ENCODE measurements at places on chromosomes 3 and 15.

- DNase-seq: no peak
Observed at GRCh38 chr3:186605561-186606545, 7.0 kb upstream of the AHSG start.

DNA sequence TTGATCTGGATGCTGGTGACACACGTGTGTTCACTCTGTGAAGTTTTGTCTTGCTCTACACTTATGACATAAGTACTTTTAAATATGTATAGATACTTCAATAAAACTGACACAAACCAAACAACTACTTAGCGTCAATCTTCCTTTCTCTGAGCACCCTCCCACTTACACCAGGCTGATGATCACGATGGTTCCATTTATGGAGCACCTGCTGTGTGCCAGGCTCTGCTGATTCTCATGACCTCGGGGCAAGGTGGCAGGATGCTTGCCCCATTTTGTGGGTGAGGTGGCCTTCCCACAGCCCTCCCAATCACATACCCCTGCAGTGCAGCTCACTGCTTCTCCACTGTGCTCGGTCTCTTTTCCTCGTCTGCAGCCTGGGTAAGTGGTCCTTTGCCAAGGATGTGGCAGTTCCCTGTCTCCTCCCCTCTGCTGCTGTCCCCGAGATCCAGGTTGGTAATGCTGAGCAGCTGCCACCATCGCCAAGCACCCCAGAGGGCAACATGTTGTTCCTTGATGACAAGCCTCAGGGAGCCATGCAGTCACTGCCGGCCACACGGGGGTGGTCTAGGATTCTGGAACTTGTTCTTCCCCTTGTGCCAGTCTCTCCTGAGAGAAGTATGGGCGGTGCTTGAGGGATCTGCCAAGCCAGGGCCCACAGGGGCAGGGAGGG lies 20.6 kb upstream of the ADCY5 start:
- no peak for DNase-seq

DNA sequence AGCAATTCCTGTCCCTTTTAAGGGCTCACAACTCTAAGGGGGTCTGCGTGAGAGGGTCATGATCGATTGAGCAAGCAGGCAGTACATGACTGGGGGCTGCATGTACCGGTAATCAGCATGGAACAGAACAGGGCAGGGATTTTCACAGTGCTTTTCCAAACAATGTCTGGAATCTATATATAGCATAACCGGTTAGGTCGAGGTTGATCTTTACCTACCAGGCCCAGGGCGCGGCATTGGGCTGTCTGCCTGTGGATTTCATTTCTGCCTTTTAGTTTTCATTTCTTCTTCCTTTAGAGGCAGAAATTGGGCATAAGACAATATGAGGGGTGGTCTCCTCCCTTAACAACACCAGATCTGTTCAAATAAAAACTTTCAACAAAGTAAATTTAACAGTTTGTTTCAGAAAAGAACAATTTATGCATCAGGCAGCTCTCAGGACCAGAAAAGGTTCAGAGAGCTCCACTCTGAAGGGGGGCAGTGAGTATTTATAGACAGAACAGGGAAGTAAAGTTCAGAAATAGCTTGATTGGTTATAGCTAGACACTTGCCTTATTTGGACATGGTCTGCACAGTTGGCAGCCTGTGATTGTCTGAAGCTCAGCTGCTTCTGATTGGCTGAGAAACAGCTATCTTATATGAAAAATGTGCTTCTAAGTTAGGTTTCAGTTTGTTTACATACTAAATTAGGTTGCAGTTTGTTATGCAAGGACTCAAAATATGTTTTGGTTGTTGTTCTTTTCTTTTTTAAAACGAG lies 17.2 kb upstream of the B4GALT4 start:
- no peak for DNase-seq

DNA sequence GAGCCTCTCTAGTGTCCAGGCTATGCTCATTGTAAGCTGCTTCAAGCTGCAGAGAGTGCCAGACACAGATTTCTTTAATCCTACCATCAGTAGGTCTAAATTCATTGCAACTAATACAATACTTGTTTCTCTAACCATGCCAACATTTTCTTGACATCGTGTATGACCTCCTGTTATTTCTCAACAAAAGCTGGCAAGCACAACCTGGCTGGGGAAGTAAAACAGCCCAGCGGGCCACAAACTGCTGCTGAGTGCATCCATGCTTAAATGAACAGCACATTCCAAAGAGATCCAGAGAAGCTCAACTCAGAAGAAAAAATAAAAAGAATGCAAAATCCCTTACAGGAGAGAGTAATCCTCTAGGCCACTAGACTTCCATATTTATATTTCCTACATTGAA lies 36.5 kb downstream of the GMNC start:
- no peak for DNase-seq

DNA sequence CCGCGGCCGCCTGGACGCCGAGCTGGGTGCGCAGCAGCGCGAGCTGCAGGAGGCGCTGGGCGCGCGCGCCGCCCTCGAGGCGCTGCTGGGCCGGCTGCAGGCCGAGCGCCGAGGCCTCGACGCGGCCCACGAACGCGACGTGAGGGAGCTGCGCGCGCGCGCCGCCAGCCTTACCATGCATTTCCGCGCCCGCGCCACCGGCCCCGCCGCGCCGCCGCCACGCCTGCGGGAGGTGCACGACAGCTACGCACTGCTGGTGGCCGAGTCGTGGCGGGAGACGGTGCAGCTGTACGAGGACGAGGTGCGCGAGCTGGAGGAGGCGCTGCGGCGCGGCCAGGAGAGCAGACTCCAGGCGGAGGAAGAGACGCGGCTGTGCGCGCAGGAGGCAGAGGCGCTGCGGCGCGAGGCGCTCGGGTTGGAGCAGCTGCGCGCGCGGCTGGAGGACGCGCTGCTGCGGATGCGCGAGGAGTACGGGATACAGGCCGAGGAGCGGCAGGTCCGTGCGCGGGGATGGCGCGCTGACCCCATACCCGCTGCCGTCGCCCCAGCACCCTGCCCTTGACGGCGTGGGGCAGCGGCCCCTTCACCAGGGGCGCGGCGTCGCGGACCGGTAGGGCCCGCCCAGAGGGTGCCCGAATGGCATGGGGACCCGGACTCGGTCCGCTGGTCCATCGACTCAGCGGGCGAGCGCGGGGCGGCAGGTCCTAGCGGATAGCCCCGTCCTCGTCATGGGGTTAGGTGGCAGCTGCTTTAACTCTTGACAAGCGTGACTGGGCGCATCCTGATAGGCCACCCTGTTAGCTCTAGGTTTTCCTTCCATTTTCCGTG lies 848 bp downstream of the SYNM start:
- no peak for DNase-seq
